ENCODE measurements at places on chromosomes 11 and 22.
A peak's percentile ranks its signal among the peaks of the same experiment; 100 is the strongest.

DNA sequence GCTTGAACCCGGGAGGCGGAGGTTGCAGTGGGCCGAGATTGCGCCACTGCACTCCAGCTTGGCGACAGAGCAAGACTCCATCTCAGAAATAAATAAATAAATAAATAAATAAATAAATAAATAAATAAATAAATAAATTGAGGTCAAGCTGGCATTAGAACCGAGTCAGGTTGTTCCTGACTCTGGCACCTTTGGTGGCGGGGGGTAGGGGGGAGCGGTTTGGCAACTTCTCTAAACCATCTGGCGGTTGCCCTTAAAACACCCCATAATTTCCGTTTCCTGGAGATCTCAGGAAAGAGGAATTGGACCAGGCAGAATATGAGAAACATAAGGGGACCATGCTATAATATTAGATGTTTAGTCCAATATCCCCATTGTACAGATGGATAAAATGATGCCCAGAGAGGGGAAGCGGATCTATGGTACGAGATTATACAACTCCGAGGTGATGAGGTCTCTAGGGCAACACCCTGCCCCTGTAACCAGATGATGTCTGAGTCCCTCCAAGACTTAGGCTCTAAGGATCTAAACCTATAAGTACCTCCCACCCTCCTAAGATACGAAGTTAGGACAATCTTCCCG is 785 bp downstream of the CLPB start:
- no peak for DNase-seq

DNA sequence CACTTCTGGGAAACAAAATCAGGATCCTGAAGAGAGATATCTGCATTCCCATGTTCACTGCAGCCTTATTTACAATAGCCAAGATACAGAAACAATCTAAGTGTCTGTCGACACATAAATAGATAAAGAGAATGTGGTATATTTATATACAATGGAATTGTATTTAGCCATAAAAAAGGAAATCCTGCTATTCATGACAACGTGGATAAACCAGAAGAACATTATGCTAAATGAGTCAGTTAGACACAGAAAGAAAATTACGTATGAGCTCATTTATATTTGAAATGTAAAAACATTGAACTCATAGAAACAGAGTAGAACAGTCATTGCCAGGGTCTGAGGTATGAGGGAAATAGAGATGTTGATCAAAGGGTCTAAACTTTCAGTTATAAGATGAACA is 6.1 kb downstream of the MRPL17 start:
- no peak for DNase-seq

DNA sequence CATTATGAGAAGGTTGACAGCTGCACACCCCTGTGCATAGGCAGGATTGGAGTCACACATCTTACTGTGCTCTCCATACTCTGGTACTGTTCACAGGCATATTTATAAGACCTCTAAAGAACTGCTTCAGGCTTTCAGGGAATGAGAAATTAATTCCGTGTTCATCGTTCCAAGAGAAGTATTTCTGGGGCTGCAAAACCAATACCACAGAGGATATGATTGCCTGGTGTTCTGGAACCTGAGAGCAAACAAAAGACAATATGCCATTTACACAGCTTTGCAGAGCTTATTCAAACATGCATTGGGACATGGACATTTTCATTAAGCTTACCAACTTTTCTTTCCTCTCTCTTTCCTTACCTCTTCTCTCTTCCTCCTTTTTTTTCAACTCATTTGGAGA is 388.7 kb downstream of the NTM start:
- no peak for DNase-seq

DNA sequence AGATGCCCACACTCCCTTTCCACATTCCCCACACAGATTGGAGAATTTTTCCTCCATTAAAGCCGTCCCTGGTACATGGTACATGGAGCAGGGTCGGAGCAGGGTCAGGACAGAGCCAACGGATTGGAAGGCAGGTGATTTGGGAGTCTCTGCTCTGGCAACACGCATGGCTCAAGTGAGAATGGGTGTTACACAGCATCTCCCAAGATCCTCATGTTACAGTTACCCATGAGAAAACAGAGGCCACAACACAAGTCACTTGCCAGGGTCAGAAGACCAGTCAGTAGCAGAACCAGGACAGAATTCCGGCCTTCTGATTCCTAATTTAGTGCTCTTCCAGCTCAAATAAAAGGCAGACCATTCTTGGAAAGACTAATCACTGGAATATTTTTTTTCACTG is 7.7 kb upstream of the F2 start:
- no peak for DNase-seq

DNA sequence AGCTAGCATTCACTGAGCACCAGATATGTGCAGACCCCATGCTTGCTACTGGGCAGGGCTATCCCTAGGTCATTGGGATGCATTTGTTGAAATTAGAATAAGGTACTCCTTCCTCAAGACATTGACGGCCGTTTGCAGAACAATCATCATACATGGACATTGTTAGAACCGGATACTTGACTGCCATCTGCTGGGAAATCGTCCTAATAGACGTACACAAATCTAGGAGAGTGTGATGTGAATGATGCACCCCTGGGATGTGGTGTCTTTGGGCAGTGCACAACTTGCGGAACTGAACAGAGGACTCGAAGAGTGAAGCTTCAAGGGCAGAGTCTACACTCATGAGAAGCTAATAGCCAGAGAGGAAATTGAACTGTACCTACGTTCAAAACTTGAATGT is 35.9 kb downstream of the MYO18B start:
- DNase-seq, result peak; percentile 31

DNA sequence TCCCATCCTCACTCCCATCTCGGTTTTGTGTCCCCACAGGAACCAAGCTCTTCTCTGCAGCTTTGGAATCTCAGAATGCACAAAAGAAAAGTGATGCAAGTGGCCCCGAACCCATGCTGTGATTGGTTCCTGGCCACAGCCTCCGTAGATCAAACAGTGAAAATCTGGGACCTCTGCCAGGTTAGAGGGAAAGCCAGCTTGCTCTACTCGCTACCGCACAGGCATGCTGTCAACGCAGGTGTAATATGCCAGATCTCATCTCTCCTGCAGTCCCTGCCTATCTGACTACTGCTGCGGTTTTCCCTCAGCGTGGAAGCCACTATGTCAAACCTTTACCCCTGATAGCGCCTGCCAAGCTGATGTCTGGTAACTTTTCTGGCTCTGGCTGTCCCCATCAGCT is 200.5 kb upstream of the LRRC4C start:
- no peak for DNase-seq

- DNase-seq, result peak; percentile 14
Observed at GRCh38 chr11:21988477-21988876, 204.4 kb upstream of the ANO5 start.

DNA sequence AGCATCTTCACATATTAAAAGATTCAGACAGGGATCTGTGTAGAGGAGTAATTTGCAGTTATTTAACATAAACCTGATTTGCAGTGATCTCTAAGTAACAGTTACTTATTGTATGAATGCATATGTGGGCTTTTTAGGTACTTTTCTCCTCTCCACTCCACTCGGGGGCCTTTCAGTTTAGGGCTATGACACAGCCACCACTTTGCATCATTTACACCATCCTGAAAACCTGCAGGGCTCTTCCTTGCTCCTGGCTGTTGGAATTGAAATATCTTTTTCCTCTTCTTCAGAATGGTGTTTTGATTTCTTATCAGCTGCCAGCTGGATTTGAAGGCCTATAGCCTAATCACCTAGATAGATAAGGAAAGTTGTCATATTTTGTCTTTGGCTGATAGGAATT is 580.8 kb downstream of the NELL1 start:
- no peak for DNase-seq

DNA sequence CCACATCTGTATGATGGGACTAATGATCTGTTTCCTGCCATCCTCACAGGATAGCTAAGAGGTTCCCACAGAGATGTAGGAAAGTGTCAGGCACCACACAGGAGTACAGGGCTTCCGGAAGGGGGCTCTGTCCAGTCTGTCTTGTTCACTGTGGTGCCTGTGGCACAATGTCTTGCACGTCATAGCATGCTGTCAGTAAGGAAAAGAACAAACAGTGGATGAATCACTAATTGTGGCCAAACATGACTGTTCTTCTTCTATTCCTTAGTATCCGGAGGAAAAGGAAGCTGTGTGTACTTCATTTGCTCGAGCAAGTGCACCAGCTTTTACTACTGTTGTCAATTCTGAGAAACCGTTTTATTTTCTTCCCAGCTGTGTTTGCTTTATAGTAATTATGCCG is 73.4 kb upstream of the YWHAH start:
- no peak for DNase-seq
